ENCODE measurements at places on chromosomes 2 and 18.
A peak's percentile ranks its signal among the peaks of the same experiment; 100 is the strongest.

DNA sequence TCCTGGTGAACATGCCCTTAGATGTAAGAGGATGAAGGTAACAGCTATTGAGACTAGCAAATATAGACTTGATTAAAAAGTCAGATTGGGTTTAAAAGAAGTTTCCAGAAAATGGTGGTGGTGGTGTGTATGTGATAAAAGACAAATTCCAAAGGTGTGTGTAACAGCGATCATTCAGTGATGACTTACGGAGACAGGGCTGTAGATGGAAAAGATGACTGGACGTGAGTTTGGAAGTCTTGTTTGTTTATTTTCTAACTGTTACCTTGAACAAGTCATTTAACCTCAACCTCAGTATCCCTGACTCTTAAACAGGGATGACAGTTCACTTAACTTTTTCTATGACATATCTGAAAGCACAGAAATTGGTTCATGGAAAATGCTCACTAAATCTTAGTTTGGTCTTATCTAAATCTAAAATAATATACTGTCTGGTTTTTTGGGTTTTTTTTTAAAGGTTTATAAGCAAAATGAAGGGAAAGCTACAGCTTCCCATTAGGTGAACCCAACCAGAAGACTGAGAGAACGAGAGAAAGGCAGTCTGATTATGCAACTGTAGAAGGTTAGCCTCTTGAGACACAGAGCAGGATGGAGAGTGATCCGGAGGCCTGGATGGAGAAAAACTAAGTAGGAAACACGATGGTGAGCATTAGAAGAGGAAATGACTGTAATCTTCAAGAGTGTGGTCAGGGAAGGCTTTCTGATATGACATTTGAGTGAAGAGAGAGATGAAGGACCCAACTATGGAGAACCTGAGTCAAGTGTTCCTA lies 71.9 kb downstream of the TCF4 start:
- H3K27me3 ChIP-seq: no peaks in the 10 kb centered on the region
- H3K4me1 ChIP-seq: no peaks in the 10 kb centered on the region
- no peak overlapping the region for H3K4me3 ChIP-seq
- no peaks in the 10 kb centered on the region for H3K36me3 ChIP-seq
- no peak overlapping the region for H3K27ac ChIP-seq
- DNase-seq: no peak

GRCh38 chr2:140601342-140601741 lies 1529.5 kb downstream of the LRP1B start:
- H3K27ac ChIP-seq: no peak overlapping the region
- no peak for DNase-seq

DNA sequence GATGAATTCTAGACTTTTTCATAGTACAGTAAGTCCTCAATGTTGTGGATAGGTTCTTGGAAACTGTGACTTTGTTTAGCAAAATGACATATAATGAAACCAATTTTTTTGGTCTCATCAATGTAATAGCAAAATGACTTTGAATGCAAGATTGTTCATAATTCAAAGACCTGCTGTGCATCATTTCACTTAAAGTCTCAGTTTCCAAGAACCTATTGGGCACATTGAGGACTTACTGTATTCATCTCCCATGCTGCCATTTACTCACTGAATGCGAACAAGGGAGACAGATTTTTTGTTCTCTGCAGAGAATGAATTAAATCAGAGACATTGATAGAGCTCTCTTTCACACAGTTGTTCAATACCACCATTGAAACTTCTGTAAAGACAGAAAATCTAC lies 153.6 kb downstream of the TRABD2A start:
- no peak overlapping the region for H3K27ac ChIP-seq
- peaks cover 9% of the 10 kb centered on the region for H3K4me1 ChIP-seq
- DNase-seq: no peak

GRCh38 chr2:23788100-23788499 lies 138.8 kb downstream of the ATAD2B start:
- peaks cover 30% of the 10 kb centered on the region for H3K36me3 ChIP-seq
- peak overlapping the region; percentile 17 for H3K4me3 ChIP-seq
- DNase-seq: peak; percentile 69
- no peaks in the 10 kb centered on the region for H3K27me3 ChIP-seq
- no peak overlapping the region for H3K27ac ChIP-seq

- DNase-seq: no peak
- H3K4me3 ChIP-seq: no peak overlapping the region
- H3K27ac ChIP-seq: no peak overlapping the region
- no peaks in the 10 kb centered on the region for H3K4me1 ChIP-seq
Measured at GRCh38 chr2:129767346-129768035, 212.0 kb upstream of the RAB6C start.

- H3K4me1 ChIP-seq: peaks cover 3% of the 10 kb centered on the region
- H3K4me3 ChIP-seq: no peak overlapping the region
- H3K27me3 ChIP-seq: peaks cover 13% of the 10 kb centered on the region
- H3K27ac ChIP-seq: no peak overlapping the region
- peak; percentile 92 for DNase-seq
Measured at GRCh38 chr2:173027181-173028128, 48.2 kb upstream of the MAP3K20 start.

GRCh38 chr2:88693911-88694414 lies 2.5 kb downstream of the RPIA start:
- peaks cover 12% of the 10 kb centered on the region for H3K36me3 ChIP-seq
- H3K4me3 ChIP-seq: no peak overlapping the region
- peaks cover 57% of the 10 kb centered on the region for H3K4me1 ChIP-seq
- H3K27me3 ChIP-seq: no peaks in the 10 kb centered on the region
- no peak for DNase-seq

GRCh38 chr2:70328921-70329561 lies 27.2 kb upstream of the FAM136A start:
- no peaks in the 10 kb centered on the region for H3K4me1 ChIP-seq
- H3K27ac ChIP-seq: no peak overlapping the region
- no peaks in the 10 kb centered on the region for H3K36me3 ChIP-seq
- DNase-seq: no peak
- peaks cover 10% of the 10 kb centered on the region for H3K27me3 ChIP-seq

DNA sequence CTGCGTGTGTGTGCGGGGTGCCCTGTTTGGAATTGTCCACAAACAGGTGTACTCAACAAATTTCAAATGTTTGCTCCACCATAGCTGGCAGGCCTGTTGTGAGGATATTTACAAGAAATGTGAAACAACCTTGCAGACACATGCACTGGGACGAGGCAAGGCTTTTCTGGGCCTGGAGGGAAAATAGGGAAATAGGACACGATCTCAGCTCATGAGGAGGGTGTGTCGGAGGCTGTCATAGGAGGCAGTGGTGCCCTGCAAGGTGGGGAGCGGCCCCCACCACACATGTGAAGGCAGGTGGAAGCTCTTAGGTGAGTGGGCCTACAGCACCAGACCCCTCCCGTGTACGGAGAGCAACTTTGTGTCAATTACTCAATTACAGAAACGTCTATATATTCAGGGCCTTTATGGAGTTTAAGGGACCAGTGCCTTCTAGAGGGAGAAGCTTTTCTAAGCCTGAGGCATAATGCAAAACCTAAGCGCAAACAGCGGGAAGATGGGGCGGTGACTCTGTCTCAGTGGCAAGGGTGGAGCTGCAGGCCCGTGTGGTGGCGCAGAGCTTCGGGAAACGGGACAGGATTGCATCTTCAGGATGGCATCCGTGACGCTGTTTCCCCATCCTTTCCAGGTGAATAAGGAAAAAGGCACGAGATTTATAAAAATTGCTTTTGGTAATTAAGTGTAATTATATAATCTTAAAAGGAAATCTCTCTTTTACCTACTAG lies 48.0 kb downstream of the RNF144A start:
- no peaks in the 10 kb centered on the region for H3K27me3 ChIP-seq
- no peak overlapping the region for H3K27ac ChIP-seq
- peaks cover 32% of the 10 kb centered on the region for H3K36me3 ChIP-seq

- H3K4me1 ChIP-seq: no peaks in the 10 kb centered on the region
- H3K27ac ChIP-seq: no peak overlapping the region
- H3K36me3 ChIP-seq: no peaks in the 10 kb centered on the region
- no peak for DNase-seq
- H3K27me3 ChIP-seq: peaks cover 6% of the 10 kb centered on the region
Measured at GRCh38 chr2:159939946-159940345, 122.5 kb downstream of the PLA2R1 start.

- peak overlapping the region; percentile 83 for H3K27ac ChIP-seq
- H3K27me3 ChIP-seq: no peaks in the 10 kb centered on the region
- no peak for DNase-seq
- H3K36me3 ChIP-seq: peaks cover 5% of the 10 kb centered on the region
- peaks cover 66% of the 10 kb centered on the region for H3K4me1 ChIP-seq
Measured at GRCh38 chr2:234272069-234272850, 221.8 kb downstream of the SPP2 start.

GRCh38 chr2:150858382-150858781 lies 370.9 kb upstream of the RND3 start:
- H3K27me3 ChIP-seq: no peaks in the 10 kb centered on the region
- H3K36me3 ChIP-seq: no peaks in the 10 kb centered on the region
- no peaks in the 10 kb centered on the region for H3K4me1 ChIP-seq
- no peak overlapping the region for H3K27ac ChIP-seq
- DNase-seq: no peak

GRCh38 chr2:43754180-43754579 lies 19.7 kb upstream of the DYNC2LI1 start:
- H3K27me3 ChIP-seq: peaks cover 1% of the 10 kb centered on the region
- no peaks in the 10 kb centered on the region for H3K36me3 ChIP-seq
- DNase-seq: no peak
- H3K4me1 ChIP-seq: no peaks in the 10 kb centered on the region
- no peak overlapping the region for H3K4me3 ChIP-seq
- no peak overlapping the region for H3K27ac ChIP-seq

GRCh38 chr18:77207540-77207939 lies 42.1 kb upstream of the GALR1 start:
- H3K4me3 ChIP-seq: peak overlapping the region; percentile 19
- peak; percentile 70 for DNase-seq
- H3K4me1 ChIP-seq: peaks cover 39% of the 10 kb centered on the region
- H3K27me3 ChIP-seq: no peaks in the 10 kb centered on the region

DNA sequence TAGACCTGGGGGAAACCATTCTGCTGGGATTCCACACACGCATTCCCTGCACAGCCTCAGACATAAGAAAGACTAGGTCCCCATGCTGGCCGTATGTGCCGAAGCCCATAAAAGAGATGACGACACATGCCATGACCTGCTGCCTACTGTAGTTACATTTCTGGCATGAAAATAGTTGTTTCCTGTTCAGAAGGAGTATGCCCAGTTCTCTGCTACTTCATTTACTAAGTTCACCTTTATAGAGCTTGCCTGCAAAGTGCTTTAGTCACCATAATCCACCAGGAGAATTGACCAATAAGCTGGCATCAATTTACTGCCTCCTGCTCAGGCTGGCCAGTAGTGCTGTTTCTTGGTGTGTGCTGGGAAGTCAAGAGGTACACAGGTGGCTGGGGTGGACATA lies 150.2 kb upstream of the ALPP start:
- DNase-seq: no peak
- H3K4me3 ChIP-seq: no peak overlapping the region
- no peak overlapping the region for H3K27ac ChIP-seq
- no peaks in the 10 kb centered on the region for H3K36me3 ChIP-seq
- H3K4me1 ChIP-seq: peaks cover 16% of the 10 kb centered on the region

GRCh38 chr2:65317841-65318240 lies 90.2 kb downstream of the ACTR2 start:
- peaks cover 20% of the 10 kb centered on the region for H3K36me3 ChIP-seq
- H3K27ac ChIP-seq: no peak overlapping the region
- no peak overlapping the region for H3K4me3 ChIP-seq
- H3K27me3 ChIP-seq: no peaks in the 10 kb centered on the region

DNA sequence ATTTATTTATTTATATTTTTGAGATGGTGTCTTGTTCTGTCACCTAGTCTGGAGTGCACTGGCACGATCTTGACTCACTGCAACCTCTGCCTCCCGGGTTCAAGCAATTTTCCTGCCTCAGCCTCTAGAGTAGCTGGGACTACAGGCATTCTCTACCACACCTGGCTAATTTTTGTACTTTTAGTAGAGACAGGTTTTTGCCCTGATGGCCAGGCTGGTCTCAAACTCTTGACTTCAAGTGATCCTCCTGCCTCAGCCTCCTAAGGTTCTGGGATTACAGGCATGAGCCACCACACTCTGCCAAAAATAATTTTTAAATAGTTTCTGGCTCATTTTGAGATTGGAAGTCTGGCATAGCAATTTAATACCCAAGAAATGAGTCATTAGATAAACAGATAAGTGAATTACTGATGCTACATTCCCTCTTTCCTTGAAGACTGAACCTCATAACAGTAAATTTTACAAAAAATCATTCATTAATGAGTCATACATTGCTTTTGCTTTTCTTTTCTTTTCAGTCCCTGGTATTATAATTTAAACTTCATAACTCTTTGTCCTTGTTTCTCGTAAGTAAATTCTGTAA lies 881.6 kb upstream of the PIK3C3 start:
- H3K36me3 ChIP-seq: no peaks in the 10 kb centered on the region
- no peaks in the 10 kb centered on the region for H3K4me1 ChIP-seq
- H3K4me3 ChIP-seq: no peak overlapping the region
- H3K27me3 ChIP-seq: no peaks in the 10 kb centered on the region
- no peak for DNase-seq

- no peaks in the 10 kb centered on the region for H3K27me3 ChIP-seq
- H3K4me1 ChIP-seq: no peaks in the 10 kb centered on the region
- no peak for DNase-seq
Measured at GRCh38 chr2:214311931-214312749, 98.7 kb upstream of the VWC2L start.

- peak; percentile 92 for DNase-seq
- H3K36me3 ChIP-seq: no peaks in the 10 kb centered on the region
- peak overlapping the region; percentile 76 for H3K27ac ChIP-seq
- peaks cover 4% of the 10 kb centered on the region for H3K4me1 ChIP-seq
- peaks cover 29% of the 10 kb centered on the region for H3K27me3 ChIP-seq
Measured at GRCh38 chr2:218367415-218368149, 10.9 kb downstream of the CATIP start.

- H3K4me1 ChIP-seq: no peaks in the 10 kb centered on the region
- no peak for DNase-seq
- no peak overlapping the region for H3K4me3 ChIP-seq
- no peak overlapping the region for H3K27ac ChIP-seq
- H3K27me3 ChIP-seq: no peaks in the 10 kb centered on the region
Measured at GRCh38 chr2:71944806-71945602, 202.7 kb downstream of the CYP26B1 start.

- H3K27ac ChIP-seq: no peak overlapping the region
- no peaks in the 10 kb centered on the region for H3K4me1 ChIP-seq
- no peak for DNase-seq
- H3K4me3 ChIP-seq: no peak overlapping the region
- H3K36me3 ChIP-seq: no peaks in the 10 kb centered on the region
Measured at GRCh38 chr2:10909050-10909995, 2.4 kb upstream of the KCNF1 start.

DNA sequence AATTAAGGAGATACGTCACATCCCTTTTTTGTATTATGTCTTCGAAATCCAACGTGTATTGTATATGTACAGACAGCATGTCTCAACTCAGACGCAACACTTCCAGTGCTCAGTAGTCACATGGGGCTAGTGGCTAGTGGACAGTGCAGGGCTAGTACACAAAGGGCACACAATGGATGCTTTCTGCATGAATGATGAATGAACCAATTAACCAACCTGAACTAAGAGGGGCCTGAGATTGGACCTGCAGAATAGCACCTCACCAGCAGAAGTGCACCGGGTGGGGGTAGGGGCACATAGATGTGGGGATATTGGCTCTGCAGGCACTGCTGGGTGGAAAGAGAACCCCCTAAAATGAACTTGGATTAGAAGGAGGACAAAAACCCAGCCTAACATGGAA lies 20.7 kb downstream of the ST8SIA5 start:
- no peaks in the 10 kb centered on the region for H3K36me3 ChIP-seq
- DNase-seq: no peak
- H3K4me1 ChIP-seq: no peaks in the 10 kb centered on the region
- no peak overlapping the region for H3K4me3 ChIP-seq
